ENCODE measurements at places on chromosomes 11 and 22.

DNA sequence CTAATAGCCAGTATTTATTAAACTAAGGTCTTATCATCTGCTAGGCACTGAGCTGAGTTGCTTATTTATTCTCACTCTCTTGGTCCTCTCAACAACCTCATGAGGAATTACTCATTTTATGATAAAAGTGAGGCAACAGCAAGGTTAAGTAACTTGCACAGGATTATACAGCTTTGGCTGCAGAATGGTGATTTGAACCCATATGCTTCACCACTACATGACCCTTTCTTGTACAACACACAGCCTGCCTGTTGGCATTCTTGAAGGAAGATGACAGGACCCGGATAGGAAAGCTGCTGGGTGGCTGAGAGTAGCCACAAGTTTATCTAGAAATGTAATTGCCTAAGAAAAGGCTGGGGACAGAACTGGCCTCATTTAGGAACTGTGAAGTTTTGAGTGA, 5.3 kb upstream of the PARVA start:
- DNase-seq: no peak

DNA sequence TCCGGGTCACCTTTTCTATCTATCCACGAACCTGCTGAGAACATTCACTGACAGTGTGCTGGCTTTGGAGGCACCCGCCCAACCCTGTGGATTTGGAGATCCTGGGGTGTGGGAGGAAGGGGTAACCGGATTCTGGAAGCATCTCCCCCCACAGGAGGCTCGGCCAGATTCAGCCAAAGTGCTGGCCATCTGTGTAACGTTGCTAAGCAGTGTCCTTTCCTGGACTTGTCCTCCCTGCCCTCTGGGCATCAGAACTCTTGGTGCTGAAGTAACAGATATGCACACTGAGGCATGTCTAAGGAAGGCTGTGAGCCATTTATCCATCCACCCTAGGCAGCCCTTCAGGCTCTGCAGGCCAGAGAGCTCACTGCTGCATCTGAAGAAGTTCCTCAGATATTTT, 85.7 kb downstream of the SNX19 start:
- no peak for DNase-seq

DNA sequence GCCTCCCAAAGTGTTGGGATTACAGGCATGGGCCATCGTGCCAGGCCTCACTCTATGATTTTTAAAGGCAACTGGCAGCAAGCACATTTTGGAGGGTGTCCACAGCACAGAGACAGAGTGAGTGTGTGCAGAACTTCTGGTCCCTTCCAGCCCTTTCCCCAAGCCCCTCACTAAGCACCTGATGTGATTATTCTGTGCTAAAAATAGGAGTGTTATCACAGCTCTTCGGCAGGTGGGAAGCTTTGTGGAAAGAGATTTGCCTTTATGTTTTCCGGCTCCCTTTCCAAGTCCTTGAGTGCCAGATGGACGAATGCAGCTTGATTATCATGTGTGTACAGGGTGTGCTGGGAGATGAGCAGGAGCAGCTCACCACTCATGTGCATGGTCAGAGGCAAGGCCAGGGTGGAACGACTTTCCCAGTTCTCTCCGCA, 310.8 kb downstream of the DDX10 start:
- DNase-seq: no peak

- no peak for DNase-seq
Observed at GRCh38 chr11:77003963-77004362, 30.2 kb upstream of the B3GNT6 start.

- DNase-seq: no peak
Observed at GRCh38 chr11:123478352-123478987, 48.4 kb downstream of the GRAMD1B start.

DNA sequence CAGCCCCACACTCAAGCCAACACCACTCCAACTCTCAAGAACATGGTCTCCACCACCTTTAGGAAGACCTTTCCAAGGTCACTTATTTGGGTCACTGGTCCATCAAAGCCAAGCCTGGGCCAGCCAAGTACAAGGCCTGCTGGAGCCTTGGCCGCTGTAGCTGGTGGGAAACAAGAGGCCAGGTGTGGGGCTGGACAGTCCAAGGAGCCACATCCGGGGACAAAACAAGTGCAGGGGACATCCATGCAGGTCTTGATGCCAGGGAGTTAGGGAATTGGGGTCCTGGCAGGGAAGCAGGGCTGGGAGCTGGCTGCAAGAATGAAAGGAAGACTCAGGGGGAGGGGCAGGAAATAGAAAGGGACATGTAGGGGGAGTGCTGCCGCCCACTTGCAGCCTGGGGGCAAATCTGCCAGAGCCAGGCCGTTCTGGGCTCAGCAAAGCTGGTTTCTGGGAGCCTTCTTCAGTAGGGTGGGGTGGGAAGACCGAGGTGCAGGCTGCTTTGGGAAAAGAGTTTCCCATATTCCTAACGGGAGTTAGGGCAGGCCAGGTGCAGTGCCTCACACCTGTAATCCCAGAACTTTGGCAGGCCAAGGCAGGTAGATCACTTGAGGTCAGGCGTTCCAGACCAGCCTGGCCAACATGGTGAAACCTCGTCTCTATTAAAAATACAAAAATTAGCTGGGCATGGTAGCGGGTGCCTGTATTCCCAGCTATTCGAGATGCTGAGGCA, 69.5 kb upstream of the ATXN10 start:
- DNase-seq: no peak

- no peak for DNase-seq
Observed at GRCh38 chr22:31055117-31055634, 25.9 kb upstream of the SMTN start.

DNA sequence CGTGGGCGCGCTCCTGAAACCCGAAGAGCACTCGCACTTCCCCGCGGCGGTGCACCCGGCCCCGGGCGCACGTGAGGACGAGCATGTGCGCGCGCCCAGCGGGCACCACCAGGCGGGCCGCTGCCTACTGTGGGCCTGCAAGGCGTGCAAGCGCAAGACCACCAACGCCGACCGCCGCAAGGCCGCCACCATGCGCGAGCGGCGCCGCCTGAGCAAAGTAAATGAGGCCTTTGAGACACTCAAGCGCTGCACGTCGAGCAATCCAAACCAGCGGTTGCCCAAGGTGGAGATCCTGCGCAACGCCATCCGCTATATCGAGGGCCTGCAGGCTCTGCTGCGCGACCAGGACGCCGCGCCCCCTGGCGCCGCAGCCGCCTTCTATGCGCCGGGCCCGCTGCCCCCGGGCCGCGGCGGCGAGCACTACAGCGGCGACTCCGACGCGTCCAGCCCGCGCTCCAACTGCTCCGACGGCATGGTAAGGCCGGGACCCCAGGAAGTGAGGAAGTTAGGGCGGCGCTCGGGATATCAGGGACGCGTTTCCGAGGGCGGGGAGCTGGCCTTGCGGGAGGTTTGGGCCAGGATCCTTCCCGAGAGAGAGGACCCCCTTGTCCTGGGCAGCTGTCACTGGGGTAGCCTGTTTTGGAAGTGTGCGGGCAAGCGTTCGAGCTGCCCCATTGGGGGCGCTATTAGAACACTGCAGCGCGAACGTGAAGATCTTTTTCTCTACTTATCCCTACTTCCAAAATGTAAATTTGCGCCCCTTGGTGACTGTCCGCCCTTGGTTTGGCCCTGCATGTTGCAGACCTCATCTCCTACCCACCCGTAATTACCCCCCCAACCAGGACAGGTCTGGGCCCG, 796 bp downstream of the MYOD1 start:
- DNase-seq: no peak

- no peak for DNase-seq
Observed at GRCh38 chr11:8196749-8197148, 27.9 kb upstream of the RIC3 start.

- no peak for DNase-seq
Observed at GRCh38 chr11:96074551-96075310, 150.8 kb upstream of the MTMR2 start.

- DNase-seq: no peak
Observed at GRCh38 chr11:116194156-116194904, 578.5 kb downstream of the BUD13 start.

DNA sequence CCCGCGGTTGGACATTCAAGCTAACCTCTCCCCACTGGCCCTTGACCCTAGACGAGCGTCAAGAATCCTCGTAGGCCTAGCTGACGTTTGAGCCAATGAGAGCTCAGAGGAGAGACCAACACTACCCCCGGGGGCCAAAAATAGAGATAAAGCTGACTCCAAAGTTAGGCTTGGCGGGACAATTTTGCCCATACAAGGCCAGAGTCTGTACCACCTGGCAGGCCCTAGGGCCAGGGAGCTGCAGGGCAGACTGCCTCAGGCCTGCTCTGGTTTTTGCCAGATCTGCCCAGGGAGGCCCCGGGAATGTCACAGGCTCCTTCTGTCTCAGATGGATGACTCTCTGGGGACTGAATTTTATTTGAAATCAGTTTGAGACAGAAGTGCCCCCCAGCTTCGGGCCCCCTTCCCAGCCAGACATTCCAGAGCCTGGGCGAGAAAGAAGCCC, 40.8 kb upstream of the ACCSL start:
- DNase-seq: no peak

GRCh38 chr22:49880281-49880680, 26.6 kb downstream of the ZBED4 start:
- DNase-seq: no peak

- DNase-seq: no peak
Observed at GRCh38 chr11:34823639-34824038, 92.5 kb downstream of the APIP start.

GRCh38 chr11:116838321-116839084, 1.1 kb upstream of the APOA1 start:
- no peak for DNase-seq

DNA sequence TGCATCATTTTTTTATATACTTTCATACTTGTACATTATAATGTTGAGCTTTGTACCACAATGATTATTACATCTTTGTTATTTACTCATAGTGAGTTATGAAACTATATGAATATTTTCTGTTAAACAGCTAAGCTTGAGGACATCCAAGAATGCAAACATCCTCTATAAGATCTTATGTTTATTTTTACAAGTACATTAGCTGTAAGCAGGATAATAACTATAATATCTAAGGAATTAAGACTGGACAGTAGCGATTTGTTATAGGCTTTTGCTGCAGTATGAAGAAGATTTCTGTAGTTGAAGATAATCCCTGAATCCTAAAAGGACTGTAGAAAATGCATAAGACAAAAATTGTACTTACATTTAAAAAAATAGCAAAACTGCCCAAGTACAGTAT, 176.0 kb downstream of the METTL15 start:
- no peak for DNase-seq

- DNase-seq: no peak
Observed at GRCh38 chr11:19820100-19820499, 107.5 kb downstream of the NAV2 start.

DNA sequence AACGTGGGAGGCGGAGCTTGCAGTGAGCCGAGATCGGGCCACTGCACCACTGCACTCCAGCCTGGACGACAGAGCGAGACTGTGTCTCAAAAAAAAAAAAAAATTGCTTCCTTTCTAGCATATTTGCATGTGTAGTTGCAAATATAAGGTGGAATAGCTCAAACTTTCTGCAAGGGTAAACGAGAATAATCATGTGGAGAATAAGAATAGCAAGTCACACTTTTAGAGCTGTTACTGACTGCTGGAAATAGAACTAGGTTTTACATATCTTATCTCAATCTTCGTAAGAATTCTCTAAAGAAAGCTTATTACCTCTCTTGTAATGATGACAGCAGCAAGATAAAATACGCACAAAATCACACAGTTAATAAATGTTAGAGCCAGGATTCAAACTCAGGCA, 1.6 kb downstream of the L3MBTL2 start:
- DNase-seq: no peak

DNA sequence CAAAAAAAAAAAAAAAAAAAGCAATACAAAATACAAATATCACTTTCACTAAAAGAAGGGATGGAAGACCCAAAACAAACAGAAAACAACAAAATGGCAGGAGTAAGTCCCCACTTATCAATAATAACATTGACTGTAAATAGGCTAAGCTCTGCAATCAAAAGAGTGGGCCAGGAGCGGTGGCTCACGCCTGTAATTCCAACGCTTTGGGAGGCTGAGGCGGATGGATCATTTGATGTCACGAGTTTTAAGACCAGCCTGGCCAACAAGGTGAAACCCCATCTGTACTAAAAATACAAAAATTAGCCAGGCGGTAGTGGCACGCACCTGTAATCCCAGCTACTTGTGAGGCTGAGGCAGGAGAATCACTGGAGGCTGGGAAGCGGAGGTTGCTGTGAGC, 9.8 kb upstream of the PPP6R3 start:
- no peak for DNase-seq

DNA sequence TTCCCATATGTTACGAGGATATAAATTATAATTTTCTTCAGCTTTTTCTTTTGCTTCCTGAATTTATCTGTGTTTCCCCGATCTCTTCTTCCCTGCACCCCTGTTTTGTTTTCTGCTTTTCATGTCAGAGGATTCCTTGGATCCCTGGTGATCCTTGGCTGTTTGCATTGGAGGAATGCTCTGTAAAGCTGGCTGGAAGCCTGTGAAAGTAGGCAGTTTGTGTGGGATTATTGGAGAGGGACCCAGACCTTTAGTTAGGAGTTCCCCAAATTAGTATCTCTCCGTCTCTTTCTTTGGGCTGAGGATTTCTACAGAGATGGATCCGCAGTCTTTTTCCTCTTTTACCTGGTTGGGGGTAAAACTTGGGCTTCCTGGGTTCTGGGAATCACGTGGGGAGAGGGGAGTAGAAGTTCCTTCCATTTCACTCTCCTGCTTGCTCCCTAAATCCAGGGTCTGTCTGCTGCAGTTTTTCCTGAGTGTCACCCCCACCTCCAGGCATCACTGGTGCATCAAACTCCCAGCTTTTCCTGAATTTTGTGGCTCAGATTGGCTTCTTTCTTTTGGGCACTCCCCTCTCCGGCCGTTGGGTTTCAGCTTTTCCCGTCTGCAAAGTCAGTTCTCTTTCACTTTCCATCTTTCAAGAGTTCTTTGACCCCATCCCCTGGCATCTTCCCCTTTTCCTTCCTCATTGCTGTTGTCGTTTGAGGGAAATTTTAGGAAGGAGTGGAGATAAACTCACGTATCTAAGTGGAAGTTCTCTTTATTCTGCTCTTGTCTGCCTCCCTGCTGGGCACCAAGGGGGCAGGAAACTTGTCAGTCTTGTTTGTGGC, 79.1 kb upstream of the ALX4 start:
- DNase-seq: no peak

GRCh38 chr11:241634-242033, 4.9 kb downstream of the PSMD13 start:
- no peak for DNase-seq

- no peak for DNase-seq
Observed at GRCh38 chr11:133409799-133410198, 122.5 kb downstream of the OPCML start.
